ENCODE measurements at places on chromosomes 7 and 10.

DNA sequence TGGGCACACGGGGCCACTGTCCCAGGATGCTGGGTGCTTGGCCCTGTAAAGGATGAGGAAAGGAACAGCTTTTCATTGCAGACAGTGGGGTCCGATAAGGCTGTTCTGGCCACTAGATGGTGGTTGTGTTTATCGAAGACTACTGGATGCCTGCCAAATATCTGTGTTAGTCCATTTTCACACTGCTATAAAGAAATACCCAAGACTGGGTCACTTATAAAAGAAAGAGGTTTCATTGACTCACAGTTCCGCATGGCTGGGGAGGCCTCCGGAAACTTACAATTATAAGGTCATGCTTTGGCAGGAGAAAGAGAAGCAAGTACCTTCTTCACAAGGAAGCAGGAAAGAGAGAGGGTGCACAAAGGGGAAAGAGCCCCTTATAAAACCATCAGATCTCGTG, 32.2 kb upstream of the GARS1 start:
- peak; percentile 56 for DNase-seq

DNA sequence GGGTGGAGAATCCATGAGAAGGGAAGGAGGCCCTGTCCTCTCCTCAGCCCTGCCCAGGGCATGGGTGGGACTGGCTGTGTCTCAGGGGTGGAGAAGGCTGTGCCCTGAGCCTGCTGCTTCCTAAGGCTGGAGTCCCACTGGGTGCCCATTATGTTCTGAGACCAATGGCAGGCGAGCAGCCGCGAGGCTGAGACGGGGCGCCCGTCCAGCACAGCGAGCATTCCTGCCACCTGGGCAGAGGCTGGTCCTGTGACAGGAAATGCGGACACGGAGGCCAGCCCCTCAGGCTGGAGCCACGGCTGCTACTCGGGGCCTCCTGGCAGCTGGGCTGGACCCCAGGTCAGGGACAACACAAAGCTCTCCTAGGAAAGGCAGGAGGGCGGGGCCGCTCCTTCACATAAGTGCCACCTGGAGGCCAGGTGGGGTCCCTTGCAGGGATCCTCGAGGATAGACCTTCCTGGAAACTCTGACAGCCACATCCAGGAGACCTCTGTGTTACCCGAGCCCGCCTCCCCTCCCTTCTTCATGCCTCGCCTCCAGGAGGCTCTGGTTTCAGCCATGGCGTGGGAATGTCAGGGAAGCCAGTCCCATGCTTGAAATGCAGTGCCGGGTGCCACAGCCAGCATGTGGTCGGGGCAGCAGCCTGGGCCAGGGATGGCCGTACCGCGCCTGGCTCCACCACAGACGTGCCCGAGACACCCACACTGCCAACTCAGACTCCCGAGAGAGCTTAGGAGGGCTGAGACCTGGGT, 173.9 kb downstream of the USP6NL start:
- DNase-seq: peak; percentile 3

DNA sequence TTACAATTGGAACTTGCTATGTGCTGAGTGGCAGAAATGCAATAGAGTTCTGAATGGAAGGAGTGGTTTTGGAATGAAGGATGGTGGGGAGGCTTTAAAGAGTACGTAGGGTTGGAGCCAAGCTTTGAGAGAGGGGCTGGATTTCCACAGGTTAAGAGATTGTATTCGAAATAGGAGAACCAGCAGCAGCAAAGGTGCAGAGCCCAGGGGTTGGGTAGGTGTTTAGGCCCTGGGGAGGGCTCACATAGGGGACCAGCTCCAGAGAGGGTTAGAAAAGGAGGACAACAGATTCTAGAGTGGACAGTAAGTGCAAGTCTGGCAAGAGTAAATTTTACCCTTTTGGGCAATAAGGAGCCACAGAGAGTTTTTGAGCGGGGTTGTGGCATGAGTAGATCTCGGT, 297.2 kb downstream of the RPS24 start:
- DNase-seq: no peak

DNA sequence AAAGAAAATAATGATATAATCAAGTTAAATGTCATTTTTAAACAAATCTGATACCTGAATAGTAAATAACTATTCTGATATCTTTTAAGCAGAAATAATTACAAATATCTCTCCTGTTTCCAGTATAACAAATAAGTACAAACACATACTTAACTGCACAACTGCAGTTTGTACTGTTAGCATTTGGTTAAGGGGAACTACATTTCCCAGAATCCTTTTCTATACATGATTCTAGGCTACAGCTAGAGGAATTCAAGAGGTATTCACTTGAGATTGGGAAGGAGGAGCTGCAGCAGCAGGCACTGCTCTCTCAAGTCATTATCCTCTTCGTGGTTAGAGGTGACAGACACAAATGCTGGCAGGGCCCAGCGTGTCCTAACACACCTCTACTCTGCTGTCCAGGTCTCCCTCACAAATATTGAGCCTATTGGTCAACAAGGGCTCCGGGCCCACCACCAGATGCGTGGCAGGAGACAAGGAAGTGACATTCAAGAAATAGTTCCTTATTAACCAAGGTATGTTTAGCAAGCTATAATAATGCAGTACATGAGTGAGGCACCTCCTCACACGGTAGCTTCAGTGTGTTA, 255.1 kb upstream of the MKLN1 start:
- DNase-seq: no peak

GRCh38 chr10:61136139-61136538, 192.2 kb upstream of the RHOBTB1 start:
- no peak for DNase-seq

DNA sequence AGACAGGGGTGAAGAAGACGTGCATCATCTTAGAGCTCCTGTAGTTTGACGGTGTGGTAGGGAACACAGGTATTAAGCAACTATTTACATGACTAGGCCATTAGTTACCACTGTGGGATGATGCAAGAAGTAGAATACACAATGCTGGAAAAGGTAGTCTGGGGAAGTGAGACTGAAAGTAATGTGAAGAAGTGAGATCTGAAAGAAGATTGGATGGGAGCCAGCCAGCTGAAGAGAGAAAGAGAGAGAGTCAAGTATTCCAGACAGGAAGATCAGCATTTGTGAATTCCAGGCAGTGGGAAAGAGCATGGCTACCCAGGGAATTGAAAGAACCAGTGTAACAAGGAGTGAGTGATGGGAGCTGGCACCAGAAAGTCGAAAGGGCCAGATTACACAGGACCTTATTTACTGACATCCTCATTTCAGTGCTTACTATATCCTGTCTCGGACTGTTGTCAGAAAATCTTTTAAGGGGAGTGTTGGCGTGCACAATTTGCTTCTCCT, 4.0 kb upstream of the CFAP58 start:
- no peak for DNase-seq

GRCh38 chr7:47556511-47557180, 25.3 kb downstream of the TNS3 start:
- no peak for DNase-seq

GRCh38 chr10:132377326-132377725, 19.7 kb upstream of the PWWP2B start:
- DNase-seq: no peak

GRCh38 chr7:24755541-24756407, 1.5 kb downstream of the GSDME start:
- no peak for DNase-seq

- DNase-seq: no peak
Observed at GRCh38 chr7:91850455-91850854, 30.0 kb downstream of the MTERF1 start.

DNA sequence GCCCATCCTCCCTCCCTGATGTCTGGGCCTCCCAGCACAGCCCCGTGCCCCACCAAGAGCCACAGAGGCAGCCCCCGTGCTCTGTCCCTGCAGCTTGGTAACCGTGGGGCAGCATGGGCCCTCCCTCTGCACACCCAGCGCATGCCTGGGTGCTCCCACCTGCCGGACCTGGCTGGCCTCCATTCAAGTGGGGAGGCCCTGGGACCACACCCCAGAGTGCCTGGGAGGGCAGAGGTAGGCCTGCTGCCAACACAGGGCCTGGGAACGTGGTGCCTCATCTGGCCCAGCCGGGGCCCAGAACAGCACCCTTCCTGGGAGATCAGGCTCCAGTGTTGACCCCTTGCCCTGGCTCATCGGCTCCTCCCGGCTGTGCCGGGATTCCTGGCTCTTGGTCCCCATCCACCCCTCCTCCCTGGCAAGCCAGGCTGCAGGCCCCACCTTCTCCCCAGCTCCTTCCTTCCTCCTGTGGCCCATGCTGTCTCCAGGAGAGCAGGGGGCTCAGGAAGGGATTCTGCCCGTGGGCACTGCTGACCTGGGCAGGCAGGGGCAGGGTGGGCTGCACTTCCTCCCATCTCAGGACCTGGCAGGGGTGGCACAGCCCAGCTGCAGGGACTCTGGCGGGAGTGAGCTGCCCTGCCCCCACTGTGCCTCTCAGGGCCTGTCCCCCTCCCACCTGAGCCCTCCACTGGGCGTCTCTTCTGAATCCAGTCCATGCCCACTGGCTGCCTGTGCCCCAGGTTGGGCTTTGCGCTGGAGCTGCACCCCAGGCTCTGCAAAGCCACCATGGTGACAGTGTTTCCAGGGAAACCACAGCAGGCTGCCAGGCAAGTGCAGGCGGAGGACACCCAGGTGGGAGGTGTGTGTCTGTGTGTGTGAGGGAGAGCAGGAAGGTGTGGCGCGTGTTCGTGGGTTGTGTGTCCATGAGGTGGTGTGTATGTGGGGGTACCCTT, 32.6 kb downstream of the PWWP2B start:
- DNase-seq: no peak

Data from G401 (cell line).